EL (cell line): ENCODE measurements at places on chromosomes 2 and 18.
A peak's percentile ranks its signal among the peaks of the same experiment; 100 is the strongest.

DNA sequence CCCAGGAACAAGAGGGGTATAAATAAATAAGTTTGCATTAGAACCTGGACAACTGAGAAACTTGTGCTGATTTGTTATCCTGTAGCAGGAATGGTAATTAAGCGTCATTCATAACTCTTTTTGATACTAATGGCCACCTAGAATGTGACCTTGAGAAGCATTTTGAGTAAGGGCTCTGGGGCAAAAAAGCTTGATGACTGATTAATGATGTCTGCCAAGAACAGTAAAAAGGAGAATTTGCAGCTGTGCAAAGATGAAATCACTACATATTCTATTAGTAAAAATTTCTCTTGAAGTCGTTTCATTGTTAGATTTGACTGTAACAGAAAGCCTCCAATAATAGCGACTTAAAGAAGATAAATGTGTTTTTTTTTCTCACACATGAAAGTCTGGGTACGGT, 157.7 kb downstream of the PRKCE start:
- no peak for DNase-seq

- DNase-seq: no peak
Measured at GRCh38 chr18:11840493-11840892, 10.7 kb upstream of the CHMP1B start.

GRCh38 chr2:143491131-143491530, 361.9 kb downstream of the ARHGAP15 start:
- DNase-seq: no peak

GRCh38 chr18:34196256-34196655, 28.5 kb downstream of the NOL4 start:
- no peak for DNase-seq

DNA sequence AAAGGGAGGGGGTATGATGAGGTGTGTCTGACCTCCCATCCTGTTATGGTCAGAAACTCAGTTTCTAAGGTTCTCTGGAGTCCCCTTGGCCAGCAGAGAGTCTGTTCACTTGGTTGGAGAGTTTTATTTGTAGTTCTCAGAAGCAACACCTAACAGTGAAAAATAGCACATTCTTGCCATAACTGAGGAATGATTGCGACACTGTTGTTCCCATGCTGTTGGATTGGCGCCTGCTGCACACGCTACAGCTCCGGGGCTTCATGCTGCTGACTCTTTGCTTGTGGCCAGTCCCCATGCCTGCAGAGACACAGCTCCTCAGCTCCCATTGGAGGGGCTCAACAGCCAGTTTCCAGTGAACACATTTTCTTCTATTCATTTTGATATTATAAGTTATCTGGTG, 42.1 kb downstream of the TPGS2 start:
- DNase-seq: peak; percentile 83
